Daoy (cell line): ENCODE measurements at places on chromosomes 7 and 10. TPM values are rescaled to one million over a fixed set of nuclear protein-coding genes. Genes with fewer than 3 reads are reported as not detected.

Gene NEURL1
- 0.03 TPM in 1 of 2 replicates, not detected in the other for total RNA-seq

Gene ZNF488
- 0.97 and 1.1 TPM in 2 replicates for total RNA-seq

Gene HOXA9
- 1.8 TPM in 1 of 2 replicates, not detected in the other for total RNA-seq

Gene OR2A1
- 0.17 TPM in 1 of 2 replicates, not detected in the other for total RNA-seq

Gene GBX1
- total RNA-seq, result not detected in 2 replicates

Gene OGDH
- total RNA-seq, result 66.7 and 77.5 TPM in 2 replicates

Gene SORBS1
- 4.9 and 5.4 TPM in 2 replicates for total RNA-seq

Gene TBX20
- total RNA-seq, result 1.9 and 7.6 TPM in 2 replicates

Gene TMEM209
- total RNA-seq, result 30.9 and 46.7 TPM in 2 replicates

Gene NPFFR1
- under 0.01 TPM in 1 of 2 replicates, not detected in the other for total RNA-seq
